Activated T-cell treated with anti-CD3 and anti-CD28 coated beads for 24 hours (primary cell): ENCODE measurements at places on chromosomes 3 and 15.

- no peak for DNase-seq
Measured at GRCh38 chr3:139491966-139492365, 15.7 kb upstream of the RBP2 start.

DNA sequence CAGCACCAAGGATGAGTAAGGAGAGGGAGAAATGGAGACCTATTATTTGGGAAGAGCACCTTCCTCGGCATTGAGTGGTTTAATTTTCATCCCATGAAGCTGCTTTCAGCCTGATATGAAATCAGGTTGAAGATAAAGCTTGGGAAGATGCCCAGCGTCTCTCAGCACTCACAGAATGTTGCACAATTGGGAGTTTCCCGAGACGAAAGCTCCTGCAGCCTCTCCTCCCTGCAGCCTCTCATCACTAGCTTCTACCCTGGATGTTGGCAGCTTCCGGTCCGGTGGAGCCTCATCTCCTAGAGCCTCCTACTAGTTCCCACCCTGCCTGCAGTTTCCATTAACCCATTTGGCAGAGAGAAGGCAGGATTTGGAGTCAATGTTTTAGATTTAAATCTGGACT, 40.3 kb downstream of the EDEM1 start:
- no peak for DNase-seq

DNA sequence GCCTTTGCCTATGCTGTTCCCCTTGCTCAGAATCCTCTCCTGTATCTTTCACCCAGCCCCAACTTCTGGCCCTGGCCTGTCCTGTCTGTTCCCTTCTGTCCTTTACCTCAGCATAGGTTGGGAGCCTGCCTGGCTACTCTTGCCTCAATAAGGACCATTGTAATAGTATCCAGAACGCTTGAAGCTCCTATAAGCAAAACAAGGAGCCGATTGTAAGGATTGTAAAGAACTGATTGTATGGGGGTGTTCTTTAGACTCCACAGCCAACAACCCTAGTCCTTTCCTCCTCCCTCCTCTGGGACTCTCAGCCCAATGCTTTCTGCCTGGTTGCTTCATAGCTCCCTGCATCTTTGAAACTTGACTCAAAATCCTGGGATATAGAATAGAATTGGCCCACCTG, 18.7 kb upstream of the RAD54L2 start:
- no peak for DNase-seq

GRCh38 chr3:171011109-171011872, 15.2 kb downstream of the SLC2A2 start:
- DNase-seq: no peak

GRCh38 chr3:115790759-115791158, 167.4 kb downstream of the GAP43 start:
- DNase-seq: peak; percentile 60

GRCh38 chr3:190491533-190492054, 22.3 kb upstream of the IL1RAP start:
- peak; percentile 13 for DNase-seq
